DMS 273 treated with DMSO at 0.1 percent for 48 hours (cell line): ENCODE measurements at places on chromosomes 11 and 22.

- DNase-seq = peak; percentile 95
These were observed at the start of gene INCENP for GRCh38 chr11:62123669-62124185. INCENP (plus strand) TSS chr11:62124011; CDS start chr11:62128162, 4,151 bp downstream.

DNA sequence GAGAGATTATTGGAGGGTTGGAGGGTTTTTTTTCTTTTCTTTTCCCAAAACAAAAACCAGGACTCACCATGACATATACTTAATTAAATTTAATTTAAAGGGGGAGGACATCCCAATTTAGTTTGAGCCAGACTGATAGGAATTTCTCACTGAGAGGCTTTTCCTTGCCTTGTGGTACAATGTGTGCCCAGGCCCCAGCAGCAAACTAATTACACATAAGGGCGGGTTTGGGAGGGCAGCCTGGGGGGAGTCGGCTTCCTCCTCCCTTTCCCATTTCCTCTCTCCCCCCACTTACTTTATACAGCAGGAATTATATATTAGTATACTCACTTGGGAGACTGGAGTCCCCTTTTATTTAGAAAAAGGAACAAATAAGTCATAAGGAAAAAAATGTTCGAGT lies 2.9 kb downstream of the TEAD1 start:
- peak; percentile 23 for DNase-seq

- no peak for DNase-seq
These were observed 8.3 kb upstream of the SORL1 start for GRCh38 chr11:121443688-121444275.

GRCh38 chr22:44256085-44256484 lies 56.7 kb downstream of the SHISAL1 start:
- DNase-seq = no peak

- DNase-seq = peak; percentile 24
These were observed 68.3 kb downstream of the PLEKHA7 start for GRCh38 chr11:16945671-16946469.

GRCh38 chr11:33893711-33894397 lies 2.0 kb upstream of the LMO2 start:
- no peak for DNase-seq

GRCh38 chr11:34358728-34359547 lies 1.1 kb upstream of the ABTB2 start:
- peak; percentile 35 for DNase-seq

DNA sequence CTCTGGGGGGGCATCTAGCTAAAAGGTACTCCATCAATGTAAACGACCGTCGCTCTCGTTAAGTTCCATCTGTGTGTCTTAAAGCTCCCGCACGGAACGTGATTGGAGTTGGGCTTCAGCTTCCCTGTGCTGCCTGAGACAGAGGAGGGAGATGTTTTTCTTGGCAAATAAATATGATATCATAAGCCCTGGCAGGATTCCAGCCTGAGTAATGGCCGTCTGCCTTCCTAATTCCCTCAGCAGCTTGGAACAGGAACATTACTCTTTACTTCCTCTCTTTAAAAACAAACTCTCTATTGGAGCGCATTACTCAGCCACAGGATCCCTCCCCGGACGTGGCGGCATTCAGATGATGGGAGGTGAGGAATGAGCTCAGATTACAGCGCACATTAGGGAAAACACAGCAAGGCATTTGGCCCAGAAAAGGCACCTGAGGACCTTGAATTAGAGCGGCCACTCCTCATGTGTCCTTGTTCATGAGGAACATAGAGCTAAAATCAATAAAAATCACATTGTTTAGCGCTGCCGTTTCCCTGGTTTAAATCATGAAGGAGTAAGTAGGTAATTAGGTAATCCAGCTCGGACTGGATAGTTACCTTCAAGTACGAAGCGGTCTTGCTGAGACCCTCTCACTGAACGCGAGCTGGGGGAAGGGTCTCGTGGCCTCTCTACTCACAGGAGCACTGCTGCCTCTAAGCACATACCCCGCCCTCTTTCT lies 230.4 kb downstream of the ST3GAL4 start:
- DNase-seq = peak; percentile 73

- DNase-seq = no peak
These were observed at the start of gene TPBGL for GRCh38 chr11:75240311-75241035. TPBGL (plus strand) TSS chr11:75240774; CDS start chr11:75241050, 276 bp downstream.

GRCh38 chr11:75040167-75040770 lies 51.5 kb downstream of the NEU3 start:
- no peak for DNase-seq

- DNase-seq = no peak
These were observed 90.8 kb downstream of the LUZP2 start for GRCh38 chr11:24587635-24588034.

DNA sequence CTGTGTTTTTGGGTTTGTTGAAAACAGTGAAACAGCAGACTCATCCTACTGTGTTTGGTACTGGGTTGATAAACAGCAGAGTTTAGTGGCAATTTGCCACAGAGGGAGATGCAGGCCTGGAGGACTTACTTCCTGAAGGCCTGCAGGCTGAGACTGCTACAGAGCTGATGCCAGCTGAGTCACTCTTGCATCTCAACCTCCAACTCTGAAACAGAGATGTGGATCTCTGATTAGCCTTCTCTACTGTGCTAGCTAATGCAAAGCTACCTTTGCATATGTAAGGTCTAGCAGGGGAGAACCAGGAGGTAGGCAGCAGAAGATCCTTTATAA lies 14.3 kb downstream of the ATP5MG start:
- DNase-seq = no peak

GRCh38 chr22:35657571-35658312 lies 9.5 kb downstream of the APOL6 start:
- no peak for DNase-seq

- DNase-seq = no peak
These were observed 14.0 kb downstream of the MYEOV start for GRCh38 chr11:69307871-69308431.

DNA sequence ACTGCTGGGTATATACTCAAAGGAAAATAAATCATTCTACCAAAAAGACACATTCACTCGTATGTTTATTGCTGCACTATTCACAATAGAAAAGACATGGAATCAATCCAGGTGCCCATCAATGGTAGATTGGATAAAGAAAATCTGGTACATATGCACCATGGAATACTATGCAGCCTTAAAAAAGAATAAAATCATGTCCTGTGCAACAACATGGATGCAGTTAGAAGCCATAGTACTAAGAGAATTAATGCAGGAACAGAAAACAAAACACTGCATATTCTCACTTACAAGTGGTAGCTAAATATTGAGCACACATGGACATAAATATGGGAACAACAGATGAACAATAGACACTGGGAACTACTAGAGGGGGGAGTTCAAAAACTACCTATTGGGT lies 96.3 kb downstream of the FAM76B start:
- no peak for DNase-seq

GRCh38 chr11:93986716-93987115 lies 34.4 kb upstream of the HEPHL1 start:
- DNase-seq = no peak

GRCh38 chr11:34051349-34052035 lies at the start of gene CAPRIN1:
CAPRIN1 (plus strand) TSS chr11:34051731; CDS start chr11:34052421, 690 bp downstream.
- DNase-seq = peak; percentile 56

- no peak for DNase-seq
These were observed 22.9 kb upstream of the RFPL3 start for GRCh38 chr22:32334660-32335365.

DNA sequence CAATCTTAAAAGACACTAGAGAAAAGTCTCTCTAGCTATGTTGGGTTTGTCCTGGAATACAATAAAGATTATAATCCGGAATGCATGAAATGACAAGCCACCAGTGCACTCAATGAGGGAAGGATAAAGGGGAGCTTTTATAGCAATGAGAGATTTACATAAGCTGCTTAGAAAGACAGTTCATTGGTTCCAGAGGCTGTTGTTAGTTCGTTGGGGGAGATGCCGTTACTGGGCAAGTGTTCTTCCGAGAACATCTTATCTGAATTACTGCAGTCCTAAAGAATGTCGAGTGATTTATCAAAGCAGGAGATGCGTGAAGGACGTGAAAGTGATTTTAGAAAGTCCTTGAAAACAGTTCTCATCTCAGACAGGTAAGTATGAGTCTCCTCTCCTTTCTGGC lies 33.6 kb downstream of the SYN3 start:
- no peak for DNase-seq

- DNase-seq = no peak
These were observed 3.3 kb upstream of the RAG1 start for GRCh38 chr11:36564376-36565030.

- DNase-seq = no peak
These were observed 72.1 kb downstream of the C22orf31 start for GRCh38 chr22:28989484-28989883.

- no peak for DNase-seq
These were observed 18.5 kb downstream of the COMMD9 start for GRCh38 chr11:36270701-36271100.

DNA sequence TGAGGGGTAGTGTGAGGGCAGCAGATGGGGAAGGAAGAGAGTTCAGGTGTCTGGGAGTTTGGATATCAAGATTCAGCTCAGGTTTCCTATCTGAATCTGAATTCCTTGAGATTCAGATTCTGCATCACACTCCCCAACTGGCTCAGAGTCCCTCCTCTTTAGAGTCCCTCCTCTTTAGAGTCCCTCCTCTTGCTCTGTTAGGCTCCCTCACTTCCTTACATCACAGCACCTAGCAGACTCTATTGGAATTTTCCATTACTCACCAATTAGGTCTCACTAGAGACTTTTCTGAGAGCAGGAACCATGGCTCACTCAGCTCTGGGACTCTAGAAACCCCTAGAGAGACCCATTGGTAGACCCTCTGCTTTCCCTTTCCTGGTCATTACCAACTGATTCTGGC lies 303.4 kb upstream of the SYN3 start:
- DNase-seq = no peak

DNA sequence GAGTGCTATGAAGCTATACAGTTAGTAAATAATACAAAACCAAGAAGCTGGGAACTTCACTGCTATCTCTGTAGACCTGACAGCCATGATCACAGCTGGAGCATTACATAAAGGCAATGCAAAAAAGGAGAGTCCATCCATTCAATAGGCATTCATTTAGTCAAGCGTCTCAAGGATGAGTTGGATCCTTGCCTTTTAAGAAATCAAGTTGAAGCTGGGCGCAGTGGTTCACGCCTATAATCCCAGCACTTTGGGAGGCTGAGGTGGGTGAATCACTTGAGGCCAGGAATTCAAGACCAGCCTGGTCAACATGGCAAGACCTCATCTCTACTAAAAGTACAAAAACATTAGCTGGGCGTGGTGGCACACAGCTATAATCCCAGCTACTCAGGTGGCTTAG lies 48.1 kb upstream of the ALKBH3 start:
- DNase-seq = no peak

- no peak for DNase-seq
These were observed 21.1 kb downstream of the MS4A6E start for GRCh38 chr11:60348116-60348515.

DNA sequence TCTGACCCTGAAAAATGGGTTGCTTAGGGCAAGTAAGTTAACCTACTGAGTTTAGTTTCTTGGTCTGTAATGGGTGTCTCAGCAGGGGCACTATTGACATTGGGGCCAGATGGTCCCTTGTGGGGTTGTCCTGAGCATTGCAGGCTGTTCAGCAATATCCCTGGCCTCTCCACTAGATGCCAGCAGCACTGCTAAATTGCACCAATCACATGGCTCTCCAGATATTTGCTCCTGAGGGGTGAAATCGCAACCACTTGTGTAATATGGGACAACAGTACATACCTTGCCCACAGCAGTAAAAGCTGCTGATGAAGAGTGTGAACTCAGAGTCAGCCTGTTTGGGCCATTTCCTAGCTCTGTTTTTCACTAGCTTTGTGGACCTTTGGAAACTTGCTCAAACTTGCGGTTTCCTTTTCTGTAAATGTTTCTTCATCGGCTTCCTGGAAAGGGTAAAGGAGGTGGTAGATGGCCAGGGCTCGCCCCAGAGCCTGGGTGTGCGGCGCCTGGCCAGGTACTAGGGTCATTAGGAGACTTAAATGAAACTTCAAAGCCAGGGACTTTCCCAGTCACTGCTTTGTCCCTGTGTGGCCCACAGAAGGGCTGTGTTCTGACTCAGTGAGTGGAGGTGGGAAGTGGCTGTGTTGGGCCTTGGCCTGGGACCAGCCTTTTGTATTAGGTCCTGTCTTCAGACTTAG lies 13.0 kb downstream of the NCF4 start:
- DNase-seq = no peak

- DNase-seq = no peak
These were observed 381.7 kb downstream of the DCDC1 start for GRCh38 chr11:30987819-30988218.

DNA sequence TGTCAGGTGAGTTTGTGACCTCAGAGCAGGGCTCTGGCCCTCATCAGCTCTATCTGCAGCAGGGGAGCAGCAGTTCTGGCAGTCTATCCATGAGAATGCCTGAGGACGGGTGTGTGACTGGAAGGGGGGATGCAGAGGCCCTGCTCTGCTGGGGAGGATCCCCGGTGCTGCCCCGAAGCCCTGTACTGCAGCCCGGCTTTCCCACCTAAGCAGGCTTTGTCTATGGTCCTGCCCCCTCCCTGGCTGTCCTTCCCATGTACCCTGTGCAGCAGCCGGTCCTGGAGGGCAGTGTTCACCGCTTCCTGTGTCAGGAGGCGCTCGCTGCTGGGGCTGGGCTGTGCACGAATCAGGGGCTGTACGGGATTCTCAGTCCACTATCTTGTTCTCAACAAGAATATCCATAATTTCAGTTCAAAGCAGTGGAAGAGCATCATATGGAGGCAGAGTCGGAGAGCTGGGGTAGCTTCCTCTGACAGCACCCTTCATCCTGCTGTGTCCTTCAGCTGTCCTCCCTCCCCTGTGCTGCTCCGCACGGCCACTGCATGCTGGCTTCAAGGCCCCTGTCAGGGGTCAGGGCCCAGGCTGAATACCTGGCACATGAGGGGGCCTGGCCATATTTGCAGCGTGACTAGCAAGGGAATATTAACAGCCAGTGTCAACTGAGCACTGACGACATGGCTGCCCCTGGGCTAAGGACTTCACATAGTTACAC lies 125.2 kb downstream of the CTTN start:
- DNase-seq = no peak

- no peak for DNase-seq
These were observed 33.3 kb upstream of the OLFML1 start for GRCh38 chr11:7451952-7452494.

DNA sequence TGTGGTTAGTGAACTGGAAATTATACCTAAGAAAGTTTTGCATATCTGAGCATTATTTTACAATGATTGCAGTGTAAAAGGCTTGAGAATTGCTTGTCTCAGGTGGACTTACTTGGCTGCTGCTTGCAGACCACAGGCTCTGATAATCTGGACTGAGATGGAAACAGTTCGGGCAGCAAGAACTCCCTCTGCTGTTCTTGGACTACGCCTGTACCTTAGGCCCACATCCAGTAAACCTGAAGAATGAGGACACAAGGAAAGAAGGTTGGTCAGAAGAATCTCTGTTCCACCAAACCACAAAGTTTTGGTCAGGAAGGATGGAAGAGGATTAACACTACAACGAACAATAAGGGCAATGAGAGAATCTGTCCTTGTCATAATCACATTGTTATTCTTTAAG lies 80.1 kb downstream of the C2CD3 start:
- no peak for DNase-seq

GRCh38 chr22:36267896-36268485 lies 15.1 kb downstream of the APOL1 start:
- no peak for DNase-seq

GRCh38 chr11:68488623-68489022 lies 28.1 kb downstream of the PPP6R3 start:
- no peak for DNase-seq
